ENCODE measurements at places on chromosomes 2 and 18.

DNA sequence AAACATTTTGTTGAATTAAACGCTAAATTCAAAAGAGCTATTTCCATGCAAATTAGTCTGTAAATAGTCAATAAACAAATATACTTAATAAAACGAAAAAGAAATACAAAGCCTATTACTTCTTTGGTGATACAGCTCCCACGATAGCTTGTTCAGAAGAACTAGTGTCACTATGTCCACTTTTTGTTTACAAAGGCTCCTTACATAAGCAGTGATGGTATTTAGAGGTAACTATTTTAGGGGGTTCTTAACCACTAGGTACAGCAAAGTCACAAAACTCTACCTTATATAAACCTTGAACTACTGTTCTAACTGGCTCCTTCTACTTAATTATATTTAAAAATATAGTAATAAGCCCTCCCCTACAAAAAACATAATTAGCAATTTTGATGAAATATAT is 21.9 kb downstream of the ALS2 start:
- no peak for DNase-seq

DNA sequence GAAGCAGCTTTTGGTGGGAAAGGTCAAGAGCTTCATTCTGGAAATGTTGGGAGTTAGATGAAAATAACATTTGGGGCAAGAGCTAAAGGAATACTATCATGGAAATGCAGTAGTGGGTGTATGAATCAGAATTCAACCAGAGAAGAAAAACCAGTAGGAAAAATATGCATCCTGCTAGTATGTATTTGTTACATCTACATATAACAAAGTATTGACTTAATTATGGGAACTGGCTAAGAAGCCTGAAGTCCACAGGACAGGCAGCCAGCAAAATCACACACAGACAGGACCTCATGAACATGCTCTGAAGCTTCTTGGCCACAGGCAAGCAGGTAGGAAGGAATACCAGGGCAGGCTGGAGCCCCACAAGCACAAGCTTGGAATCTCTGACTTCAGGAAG is 185.8 kb downstream of the FBXO15 start:
- DNase-seq = no peak

DNA sequence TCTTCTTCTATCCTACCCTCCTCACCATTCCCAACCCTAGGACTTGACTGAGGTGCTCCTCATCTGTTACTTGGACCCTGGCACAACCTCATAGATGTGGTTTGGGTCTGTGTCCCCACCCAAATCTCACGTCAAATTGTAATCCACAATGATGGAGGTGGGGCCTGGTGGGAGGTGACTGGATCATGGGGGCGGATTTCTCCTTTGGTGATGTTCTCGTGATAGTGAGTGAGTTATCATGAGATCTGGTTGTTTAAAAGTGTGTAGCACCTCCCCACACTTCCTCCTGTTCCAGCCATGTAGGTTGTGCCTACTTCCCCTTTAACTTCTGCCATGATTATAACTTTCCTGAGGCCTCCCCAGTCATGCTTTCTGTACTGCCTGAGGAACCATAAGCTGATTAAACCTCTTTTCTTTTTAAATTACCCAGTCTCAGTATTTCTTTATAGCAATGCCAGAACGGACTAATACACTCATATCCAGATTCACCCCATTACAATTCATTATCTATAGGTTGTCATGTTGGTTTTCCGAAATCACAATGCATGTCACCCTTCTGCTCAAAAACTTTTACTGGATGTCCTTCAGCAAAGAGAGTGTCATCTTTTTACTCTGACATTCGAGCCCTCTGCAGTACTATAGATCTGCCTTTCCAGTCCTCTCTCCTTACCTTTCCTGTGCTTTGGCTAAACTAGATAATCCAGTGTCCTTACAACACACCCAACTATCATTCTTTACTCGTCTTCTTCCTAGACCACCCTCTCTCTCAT is 45.7 kb downstream of the APOB start:
- DNase-seq = no peak

- no peak for DNase-seq
These were observed 68.3 kb downstream of the FAM117B start for GRCh38 chr2:202703091-202703490.

Data from T1000 (cell line).